ENCODE measurements at places on chromosomes 6 and 20.
A peak's percentile ranks its signal among the peaks of the same experiment; 100 is the strongest.

DNA sequence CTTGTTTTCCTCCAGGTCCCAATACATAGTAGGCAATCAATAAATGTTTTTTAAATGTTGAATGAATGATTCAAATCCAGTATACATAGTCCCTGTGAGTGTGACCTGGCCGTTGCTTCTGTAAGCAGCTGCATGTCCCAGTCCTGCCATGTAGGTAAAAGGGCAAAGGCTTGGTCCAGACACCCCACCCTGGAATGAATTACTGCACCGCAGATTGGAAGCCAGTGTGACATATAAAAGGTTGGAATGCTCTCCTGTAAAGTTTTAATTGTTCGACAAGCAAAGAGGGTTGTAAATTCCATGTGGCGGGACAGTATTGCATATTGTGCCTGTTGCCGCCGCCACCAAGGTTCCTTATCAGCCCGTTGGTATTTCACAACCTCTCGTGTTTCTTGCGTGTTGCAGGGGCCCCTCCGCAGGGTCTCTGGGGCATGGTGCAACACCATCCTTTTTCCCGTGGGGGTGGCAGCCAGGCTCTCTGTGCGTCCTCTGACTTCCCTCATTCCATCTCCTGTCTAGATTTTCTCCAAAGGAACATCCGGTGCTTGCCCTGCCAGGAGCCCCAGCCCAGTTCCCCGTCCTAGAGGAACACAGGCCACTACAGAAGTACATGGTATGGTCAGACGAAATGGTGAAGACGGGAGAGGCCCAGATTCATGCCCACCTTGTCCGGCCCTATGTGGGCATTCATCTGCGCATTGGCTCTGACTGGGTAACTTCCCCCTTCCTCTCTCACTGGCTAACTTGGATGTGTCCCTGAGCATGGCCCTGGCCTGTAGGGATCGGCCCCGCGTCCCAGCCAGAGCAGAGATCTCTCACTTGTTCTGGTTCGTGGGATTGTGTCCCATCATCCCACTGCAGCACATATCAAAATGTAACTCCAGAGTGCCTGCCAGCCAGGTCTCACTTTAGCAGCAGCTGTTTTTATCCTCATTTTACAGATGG lies 20.3 kb downstream of the POFUT1 start:
- no peak for DNase-seq

DNA sequence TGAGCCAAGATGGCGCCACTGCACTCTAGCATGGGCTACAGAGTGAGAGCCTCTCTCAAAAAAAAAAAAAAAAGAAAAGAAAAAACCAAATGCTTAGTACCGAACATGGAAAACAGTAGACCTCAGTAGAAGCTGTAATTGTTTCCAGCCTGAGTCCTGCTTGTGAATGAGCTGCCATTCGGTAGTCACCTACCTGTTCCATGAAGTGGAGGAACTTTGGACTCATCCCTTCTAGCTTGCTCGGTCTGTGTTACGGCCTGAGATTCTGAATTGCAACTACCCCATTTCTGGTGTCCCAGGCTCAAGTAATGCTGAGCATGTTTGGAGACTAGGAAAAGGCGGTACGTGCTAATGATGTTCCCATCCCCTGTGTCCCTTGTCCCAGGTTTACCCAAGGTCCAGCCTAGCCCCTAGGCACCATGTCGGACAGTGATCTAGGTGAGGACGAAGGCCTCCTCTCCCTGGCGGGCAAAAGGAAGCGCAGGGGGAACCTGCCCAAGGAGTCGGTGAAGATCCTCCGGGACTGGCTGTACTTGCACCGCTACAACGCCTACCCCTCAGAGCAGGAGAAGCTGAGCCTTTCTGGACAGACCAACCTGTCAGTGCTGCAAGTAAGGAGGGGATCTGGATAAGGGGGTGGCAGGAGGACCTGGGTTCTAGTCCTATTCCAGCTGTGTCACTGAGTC lies 5.1 kb downstream of the TGIF2 start:
- no peak for DNase-seq

GRCh38 chr6:122363769-122364483 lies 35.5 kb upstream of the HSF2 start:
- DNase-seq: no peak

DNA sequence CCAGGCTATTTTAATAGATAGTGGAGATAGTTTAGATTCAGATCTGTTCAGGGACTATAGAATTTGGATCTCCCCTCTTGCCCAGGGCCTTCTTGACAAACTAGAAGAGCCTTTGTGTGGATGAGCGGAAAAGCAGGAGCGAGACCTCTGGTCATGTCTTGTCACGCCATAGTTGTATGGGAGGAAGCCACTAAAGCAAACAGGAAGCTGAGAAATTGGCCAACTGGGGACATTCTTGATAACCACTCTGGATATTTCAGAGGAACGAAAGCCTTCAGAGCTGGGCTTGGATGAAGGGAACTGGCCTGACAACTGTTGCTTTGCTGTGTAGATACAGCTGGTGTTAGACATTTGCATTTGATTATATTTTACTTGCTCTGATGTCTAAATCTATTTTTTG lies 54.1 kb upstream of the EXOC2 start:
- peak; percentile 34 for DNase-seq

DNA sequence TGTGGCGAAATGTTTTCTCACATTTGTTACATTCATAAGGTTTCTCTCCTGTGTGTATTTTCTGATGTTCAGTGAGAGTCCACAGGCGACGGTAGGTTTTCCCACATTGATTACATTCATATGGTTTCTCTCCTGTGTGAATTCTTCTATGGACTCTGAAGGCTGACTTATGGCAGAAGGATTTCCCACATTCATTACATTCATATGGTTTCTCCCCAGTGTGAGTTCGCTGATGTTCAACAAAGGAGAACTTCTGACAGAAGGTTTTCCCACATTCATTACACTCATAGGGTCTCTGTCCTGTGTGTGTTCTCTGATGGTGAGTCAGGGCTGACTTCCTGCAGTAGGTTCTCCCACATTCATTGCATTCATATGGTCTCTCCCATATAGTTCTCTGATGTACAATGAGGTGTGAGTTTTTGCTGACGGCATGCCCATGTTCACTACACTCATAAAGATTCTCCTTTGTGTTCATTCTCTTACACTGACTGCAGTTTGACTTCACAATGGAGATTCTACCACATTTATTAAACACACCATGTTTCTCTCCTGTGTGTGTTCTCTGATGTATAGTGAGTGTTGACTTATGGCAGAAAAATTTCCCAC lies 11.9 kb downstream of the ZNF334 start:
- no peak for DNase-seq

GRCh38 chr6:20599302-20600051 lies 65.2 kb downstream of the CDKAL1 start:
- DNase-seq: no peak

- DNase-seq: no peak
Observed at GRCh38 chr20:61369731-61370520, 117.9 kb downstream of the CDH4 start.

GRCh38 chr6:31702405-31702818 lies 712 bp downstream of the ABHD16A start:
- DNase-seq: no peak

DNA sequence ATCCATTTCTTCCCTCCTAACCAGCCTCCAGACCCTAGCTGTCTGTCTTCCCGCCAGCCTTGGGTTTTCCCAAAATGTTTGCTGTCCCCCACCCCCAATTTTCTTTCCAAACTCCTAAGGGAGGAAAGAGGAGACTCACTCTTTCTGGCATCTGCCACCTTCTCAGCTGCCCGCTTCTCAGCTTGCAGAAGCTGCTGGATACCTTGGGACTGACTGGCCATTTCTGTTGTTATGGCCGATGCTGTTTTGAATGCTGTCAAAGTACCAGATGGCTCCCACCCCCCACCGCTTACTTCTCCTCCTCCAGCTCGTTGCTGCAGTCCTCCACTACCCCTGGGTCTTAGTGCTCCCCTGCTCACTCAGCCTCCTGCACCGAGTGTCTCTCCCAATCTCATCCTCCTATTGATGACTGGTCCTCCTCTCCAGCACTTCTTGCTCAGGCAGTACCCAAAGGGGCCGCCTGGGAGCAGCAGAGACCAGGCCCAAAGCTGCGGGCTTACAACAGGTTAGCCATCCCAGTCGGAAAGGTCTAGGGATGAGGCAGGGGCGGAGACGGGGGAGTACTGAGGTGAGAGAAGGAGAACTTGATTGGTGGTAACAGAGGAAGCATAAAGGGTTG lies at the start of gene ATP6V1G2:
Gene ATP6V1G2, minus strand, starts transcription at position 270 of the 619 bp plus-strand sequence. Its CDS starts 49 bp downstream, at position 221.
- peak; percentile 96 for DNase-seq

GRCh38 chr6:150304429-150304828 lies 64.4 kb upstream of the IYD start:
- no peak for DNase-seq

DNA sequence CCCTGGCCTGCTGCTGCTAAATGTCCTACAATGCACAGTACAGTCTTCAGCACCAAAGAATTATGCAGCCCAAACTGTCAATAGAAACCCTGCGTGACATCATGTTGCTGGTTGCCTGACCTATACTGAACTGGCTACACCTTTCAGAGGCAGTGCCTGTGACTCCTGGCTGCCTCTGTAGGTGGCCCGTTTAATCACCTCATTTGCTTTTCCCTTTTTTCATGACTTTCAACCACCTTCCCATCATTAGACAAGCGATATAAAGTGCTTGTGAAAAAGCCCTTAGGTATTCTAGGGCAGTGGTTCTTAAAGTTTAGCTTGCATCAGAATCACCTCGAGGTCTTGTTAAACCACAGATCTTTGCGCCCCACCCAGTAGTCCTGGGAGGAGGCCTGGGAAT lies 33.0 kb upstream of the RIPOR2 start:
- no peak for DNase-seq

GRCh38 chr6:37779902-37780628 lies 39.5 kb upstream of the ZFAND3 start:
- DNase-seq: no peak

GRCh38 chr20:1664911-1665310 lies 7.3 kb upstream of the SIRPG start:
- no peak for DNase-seq

GRCh38 chr6:78810146-78810545 lies 57.2 kb upstream of the IRAK1BP1 start:
- peak; percentile 25 for DNase-seq

DNA sequence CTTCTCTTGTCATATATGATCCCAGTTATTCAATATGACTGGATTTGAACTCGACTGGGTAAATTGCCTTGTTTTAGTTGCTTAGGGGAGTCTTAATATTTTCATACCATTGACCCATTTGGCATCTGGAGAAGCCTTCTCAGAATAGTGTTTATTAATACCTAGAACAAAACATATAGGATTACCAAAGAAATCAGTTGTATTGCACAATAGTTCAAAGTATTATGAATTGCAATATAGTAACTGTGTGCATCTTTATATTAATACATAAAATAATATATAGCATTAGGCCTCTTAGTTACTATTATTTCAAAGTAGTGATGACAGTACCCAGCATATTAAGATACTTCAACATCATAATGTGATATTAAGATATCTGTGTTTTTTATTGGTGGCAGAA lies 177.8 kb downstream of the PLCB4 start:
- no peak for DNase-seq

DNA sequence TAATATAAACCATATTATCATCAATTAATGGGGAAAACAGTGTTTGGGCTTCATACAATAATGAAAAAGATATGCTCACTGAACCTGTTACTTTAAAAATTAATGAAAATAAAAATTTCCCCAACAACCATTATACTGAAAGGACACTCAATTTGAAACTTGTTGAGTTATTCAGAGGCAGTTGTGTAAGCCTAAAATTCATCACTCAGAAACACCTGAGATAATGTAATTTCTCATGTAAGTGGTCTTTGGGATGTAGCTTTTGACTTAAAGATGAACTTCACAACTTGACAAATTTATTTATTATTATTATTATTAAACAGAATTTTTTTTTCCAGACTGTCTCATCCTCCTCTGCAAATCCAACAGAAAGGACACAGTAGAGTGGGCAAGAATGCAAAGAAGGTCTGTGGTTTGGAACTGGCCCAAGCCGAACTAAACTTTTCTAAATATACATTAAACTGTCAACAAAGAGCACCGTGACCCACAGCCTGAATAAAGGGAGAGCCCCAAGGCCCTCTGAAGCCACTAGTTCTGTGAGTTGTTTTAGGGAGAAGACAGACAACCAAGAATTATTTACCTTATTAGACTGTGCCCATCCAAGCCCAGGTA lies 32.2 kb upstream of the HEY2 start:
- DNase-seq: no peak

DNA sequence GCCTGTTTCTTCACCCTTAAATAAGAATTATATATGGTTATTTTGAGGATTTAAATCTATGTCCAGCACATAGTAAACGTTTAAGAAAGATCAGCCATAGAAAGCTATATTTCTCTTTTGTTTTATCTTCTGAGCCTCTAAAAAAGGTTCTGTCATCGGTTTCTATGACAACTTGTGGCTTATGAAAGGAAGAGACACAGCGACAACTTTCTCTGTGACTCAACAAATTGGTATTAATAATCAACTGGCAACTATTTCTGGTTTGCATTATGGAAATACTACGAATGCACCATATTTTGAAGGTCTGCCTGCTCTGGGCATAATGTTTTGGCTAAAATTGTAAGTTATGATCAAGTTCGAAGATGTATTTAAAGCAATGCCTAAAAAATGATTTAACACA lies 751.0 kb downstream of the CD109 start:
- DNase-seq: no peak

DNA sequence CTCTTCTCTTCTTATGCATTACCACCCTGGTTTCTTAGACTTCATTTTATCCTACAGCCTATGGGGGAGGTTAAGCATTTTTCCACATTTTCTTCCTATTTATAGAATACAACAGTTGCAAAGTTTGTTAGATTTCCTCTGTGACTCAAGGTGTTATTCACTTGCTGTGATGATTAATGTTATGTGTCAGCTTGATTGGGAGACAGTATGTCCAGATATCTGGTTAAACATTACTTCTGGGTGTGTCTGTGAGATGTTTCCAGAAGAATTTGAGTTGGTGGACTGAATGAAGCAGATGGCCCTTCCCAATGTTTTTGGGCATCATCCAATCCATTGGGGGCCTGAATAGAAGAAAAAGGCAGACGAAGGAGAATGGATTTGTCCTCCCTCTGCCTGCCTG lies 131.3 kb downstream of the C6orf118 start:
- no peak for DNase-seq

DNA sequence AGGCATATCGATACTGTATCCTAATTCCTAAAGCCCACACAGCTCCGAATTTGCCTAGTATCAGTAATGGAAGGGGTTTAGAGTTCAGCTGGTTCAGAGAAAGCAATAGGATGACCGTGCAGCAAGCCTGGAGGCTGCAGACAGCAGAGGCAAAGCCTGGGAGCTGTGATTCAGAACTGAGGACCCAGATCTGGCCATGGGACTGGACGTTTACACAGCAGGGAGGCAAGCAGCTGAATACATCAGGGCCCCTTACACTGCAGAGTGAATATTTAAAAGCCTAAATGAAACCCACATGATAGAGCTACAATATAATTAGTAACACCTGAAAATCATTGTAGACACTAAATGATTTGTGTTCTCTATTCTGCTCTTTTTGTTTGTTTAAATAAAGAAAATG lies 38.0 kb downstream of the ELOVL2 start:
- DNase-seq: no peak

DNA sequence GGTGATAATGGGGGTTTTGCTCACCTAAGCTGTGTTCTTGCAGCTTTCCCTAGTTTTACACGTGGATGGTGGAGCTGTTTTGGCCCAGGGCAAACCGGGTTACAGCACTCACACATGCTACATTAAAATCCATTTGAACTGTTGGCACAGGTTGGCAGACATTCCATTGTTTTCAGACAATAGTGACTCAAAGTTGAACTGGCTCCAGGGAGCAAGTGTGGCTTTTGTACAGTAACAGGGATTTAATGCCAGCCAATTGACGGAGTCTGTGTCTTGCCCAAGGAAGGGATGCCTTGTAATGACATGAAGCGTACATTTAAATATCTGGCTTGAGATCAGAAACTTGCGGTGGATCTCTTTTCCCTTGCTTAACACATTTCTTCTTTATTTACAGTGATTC lies 183.1 kb downstream of the DTNBP1 start:
- no peak for DNase-seq

- no peak for DNase-seq
Observed at GRCh38 chr6:149978610-149979009, 14.9 kb downstream of the ULBP1 start.
